Upper lobe of right lung (tissue), 1 donor: ENCODE measurements at places on chromosomes 3 and 15. TPM values are rescaled to one million over a fixed set of nuclear protein-coding genes. Genes with fewer than 3 reads are reported as not detected.

EID1 gene
- total RNA-seq = 95.3 TPM

GRCh38 chr3:123739754-123740153, 144.4 kb downstream of the MYLK start:
- DNase-seq = no peak

C3orf85 gene
- total RNA-seq = not detected

LRRIQ4 gene
- total RNA-seq = 0.29 TPM

DNA sequence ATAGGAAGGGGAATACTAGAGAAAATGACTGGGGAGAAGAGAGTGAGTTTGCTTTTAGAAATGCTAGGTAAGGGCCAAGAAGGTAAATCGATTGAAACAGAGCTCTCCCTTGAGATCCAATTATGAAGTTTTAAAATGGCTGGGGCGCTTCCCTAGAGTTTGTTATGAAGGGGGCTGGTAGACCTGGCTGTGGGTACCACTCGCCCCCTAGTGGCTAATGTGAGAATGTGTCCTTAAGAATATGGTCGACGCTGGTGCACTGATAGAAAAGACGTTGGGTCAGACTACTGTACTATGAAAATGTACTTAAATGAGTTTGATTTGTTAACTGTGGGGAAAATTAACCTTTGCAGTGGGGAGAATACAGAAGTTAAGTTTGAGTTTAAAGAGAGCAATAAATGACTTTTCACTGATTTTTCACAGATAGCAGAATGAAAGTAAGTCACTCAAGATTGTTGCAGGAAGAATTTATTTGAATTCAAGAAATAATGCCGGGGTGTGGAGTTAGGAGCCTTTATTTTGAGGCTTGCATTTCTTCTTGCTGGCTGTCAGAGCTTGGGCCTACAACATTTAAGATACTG, 9.2 kb downstream of the TMPRSS7 start:
- no peak for DNase-seq

TNFSF10 gene
- total RNA-seq = 140 TPM

- DNase-seq = no peak
Measured at GRCh38 chr3:51568996-51569395, 30.5 kb downstream of the RAD54L2 start.

DNA sequence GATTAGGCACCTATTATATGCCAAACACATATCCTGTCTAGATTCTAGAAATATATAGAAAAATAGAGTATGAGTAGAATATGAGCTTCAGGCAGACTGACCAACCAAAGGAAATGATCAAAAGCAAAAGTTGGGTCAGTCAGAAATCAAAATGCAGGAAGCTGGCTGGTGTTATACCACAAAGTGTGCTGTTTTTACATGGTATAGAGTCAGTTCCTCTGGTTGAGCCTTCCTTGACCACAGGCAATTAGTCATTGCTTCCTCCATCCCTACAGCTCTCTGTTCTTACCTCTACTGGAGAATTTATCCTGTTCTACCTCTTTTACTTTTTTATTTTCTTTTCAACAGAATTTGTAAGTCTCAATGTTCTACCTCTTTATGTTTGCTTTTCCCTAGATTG, 149.8 kb downstream of the TMCO5A start:
- no peak for DNase-seq

PARL gene
- 44.8 TPM for total RNA-seq

- DNase-seq = no peak
Measured at GRCh38 chr3:23704298-23704697, 101.5 kb upstream of the UBE2E1 start.

KBTBD13 gene
- not detected for total RNA-seq

GRCh38 chr3:129974833-129975704, 549 bp downstream of the TRH start:
- DNase-seq = peak; percentile 74

- no peak for DNase-seq
Measured at GRCh38 chr3:141411251-141411771, 43.0 kb downstream of the ZBTB38 start.

DNA sequence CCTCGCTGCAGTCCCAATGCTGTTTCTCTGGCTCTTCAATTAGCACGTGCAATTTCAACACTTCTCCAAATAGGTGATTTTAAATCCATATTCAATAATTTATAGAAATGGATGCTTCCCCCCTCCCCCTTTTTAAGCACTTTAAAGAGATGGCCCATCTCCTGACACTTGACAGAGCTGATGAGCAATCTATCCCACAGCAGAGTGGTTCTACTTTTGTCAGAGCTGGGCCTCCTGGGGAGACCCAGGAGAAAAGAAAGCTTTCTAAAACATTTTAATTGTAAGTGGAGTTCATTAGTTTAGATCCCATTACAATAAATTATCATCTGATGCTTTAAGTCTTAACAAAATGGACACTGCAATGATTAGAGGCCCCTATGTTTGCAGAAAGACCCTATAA, 127.7 kb downstream of the SHQ1 start:
- no peak for DNase-seq

DNA sequence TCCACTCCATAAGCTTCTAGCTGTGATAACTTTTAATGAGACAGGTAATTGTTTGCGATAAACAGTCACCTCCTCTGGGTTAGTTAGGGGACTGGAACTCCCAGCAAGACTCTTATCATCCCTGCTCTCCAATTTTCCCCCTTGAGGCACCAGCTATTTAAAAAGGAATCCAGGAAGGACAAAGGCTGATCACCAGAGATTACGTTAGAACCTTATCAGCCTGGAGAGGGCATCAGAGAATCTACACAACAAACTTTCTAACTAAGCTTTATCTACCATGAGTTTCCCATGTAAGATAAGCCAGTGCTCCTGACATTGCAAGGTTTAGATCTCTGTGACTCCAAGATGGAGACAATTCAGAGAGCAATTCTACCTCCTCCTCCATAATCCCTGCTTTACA, 31.3 kb downstream of the GPR176 start:
- no peak for DNase-seq

LXN gene
- total RNA-seq = 20.9 TPM

DNA sequence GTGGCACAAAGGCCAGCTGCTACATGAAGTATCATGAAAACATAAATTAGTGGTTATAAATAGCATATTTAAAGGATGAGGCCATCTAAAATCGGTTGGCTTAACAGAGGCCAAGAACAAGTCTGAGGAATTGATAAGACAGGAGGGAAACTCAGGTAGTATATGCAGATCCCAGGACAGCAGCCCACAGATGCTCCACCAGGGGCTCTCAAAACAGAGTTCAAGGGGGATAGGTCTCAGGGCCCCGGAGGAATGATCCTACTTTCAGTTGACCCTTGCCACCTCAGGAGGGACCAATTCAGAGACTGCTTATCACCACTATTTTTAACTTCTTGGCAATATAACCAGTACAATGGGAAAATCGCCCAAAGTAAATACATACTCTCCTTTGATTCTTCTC, 56.8 kb downstream of the RORA start:
- DNase-seq = no peak

ASB14 gene
- not detected for total RNA-seq

OSTN gene
- not detected for total RNA-seq

ATP10A gene
- total RNA-seq = 31.1 TPM

IGSF10 gene
- 32.4 TPM for total RNA-seq

DNA sequence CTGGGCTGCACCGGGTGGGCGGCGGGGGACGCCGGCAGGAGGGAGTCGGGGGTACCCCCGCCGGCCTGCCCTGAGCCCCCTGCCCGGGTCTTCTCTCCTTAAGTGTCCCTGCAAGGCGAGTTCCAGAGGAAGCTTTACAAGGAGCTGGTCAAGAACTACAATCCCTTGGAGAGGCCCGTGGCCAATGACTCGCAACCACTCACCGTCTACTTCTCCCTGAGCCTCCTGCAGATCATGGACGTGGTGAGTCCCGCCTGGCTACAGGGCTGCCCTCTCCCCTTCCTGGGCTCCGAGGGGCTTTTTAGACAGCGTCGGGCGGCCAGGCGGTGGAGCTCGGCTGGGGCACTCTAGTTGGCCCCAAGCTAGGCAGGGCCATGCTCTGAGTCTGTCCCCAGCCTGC, 480 bp downstream of the CHRNA7 start:
- peak; percentile 61 for DNase-seq

CCDC71 gene
- total RNA-seq = 22.1 TPM

DNA sequence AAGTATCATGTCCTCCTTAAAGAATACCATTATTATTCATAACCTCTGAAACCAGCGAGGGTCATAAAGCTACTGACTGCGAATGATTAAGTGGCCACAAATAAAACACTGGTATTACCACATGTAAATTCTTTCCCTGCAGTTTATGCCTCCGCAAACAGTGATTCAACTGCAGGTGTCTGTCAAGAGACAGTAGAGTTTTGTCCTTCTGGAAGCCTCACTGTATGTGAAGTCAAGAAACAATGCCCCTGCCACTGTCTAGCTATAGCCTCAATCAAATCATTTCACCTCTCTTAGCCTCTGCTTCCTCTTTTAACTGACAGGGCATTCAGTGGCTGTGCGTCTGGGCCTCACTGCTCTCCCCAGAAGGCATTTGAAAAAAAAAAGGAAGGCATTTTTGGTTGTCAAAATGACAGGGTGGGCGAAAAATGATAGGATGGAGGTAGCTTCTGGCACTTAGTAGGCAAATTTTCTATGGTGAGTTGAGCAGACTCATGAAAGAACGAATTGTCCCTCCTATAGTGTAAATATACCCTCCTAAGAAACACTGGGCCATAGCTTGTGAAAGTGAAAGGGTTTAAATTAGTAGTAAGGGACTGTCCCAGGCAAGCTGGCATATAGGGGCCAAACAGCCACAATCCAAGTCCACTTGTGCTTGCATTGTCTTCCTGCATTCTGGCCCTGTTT, 66.7 kb downstream of the FILIP1L start:
- no peak for DNase-seq

RCN2 gene
- total RNA-seq = 39.4 TPM

GPX1 gene
- 415 TPM for total RNA-seq

- no peak for DNase-seq
Measured at GRCh38 chr15:62419192-62419591, 254.1 kb upstream of the C2CD4B start.

- DNase-seq = no peak
Measured at GRCh38 chr15:38545179-38545578, 19.4 kb downstream of the RASGRP1 start.

- no peak for DNase-seq
Measured at GRCh38 chr3:140204271-140204984, 269.4 kb downstream of the CLSTN2 start.

DNA sequence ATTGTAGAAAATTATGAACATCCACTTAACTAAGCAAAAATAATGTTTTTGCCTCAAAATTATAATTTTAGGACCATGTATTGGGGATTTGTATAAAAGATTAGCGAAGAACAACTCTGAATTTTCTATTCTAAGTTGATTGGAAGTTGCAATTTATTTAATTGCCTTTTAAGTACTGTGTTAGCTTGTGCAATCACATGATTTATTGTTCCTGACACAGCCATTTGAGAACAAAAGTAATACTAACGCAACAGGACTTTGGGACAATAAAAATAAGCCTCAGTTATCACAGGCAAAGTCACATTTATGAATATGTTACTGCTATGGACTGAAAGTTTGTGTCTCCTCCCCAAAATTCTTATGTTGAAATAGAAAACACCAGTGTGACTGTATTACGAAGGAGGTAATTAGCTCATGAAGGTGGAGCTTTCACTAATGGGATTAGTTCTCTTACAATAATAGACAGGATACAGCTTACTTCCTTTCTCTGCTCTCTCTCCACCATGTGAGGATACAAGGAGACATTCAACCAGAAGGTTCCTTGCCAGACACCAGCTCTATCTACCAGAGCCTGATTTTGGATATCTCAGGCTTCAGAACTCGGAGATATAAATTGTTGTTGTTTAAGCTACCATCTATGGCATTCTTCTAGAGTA, 745.9 kb downstream of the ZBBX start:
- DNase-seq = no peak

SLC2A2 gene
- not detected for total RNA-seq

TIGIT gene
- total RNA-seq = 1.7 TPM

DNA sequence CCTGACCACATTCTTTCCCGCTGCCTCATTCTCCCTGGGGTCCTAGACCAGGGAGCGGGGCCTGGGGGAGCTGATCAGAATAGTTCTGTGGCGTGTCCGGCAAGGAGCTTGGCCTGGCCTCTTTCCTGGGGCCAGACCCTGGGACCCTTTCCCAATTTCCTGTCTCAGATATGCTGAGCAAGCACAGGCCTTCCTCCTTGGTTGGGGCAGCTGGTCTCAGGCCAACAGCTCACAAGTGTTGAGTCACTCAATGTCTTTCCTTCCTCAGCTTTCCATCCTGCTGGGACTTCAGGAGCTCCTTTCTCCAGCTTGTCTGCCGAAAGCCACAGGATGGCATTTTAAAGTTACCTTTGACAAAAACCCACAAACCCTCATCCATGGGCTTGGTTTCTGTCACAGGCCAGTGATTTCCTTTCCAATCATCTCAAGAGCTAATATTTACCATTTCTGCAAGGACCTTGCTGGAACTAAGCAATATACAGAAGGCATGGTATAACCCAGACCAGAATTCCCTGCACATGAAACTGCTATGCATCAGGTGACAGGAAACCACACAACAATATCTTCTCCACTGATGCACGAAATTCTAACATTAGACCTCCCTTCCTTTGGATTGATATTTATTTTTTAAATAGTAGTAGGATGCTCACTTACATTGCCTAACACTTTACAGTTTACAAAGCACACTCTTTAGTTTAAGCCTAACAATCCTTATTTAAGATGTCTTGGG, 19.5 kb upstream of the TIMP4 start:
- no peak for DNase-seq

DNA sequence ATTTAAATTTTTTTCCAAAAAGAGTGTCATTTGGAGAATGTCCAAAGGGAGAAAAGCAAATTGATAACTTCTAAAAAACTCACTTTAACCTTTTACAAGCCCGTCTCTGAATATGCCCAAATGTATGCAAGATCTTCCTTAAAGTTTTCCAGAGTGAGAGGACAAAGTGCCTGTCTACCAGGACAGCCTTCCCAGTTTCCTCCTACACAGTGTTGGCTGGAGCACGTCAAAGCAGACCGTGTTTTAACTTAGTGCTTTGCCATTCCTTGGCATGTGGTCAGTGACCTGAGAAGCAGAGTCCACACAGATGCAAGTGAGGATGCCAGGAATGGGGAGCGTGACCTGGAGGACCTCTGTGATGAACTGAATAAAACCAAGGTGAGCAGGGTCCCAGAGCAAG, 245.7 kb downstream of the FAM43A start:
- DNase-seq = no peak

GRCh38 chr3:117192888-117193287, 483.3 kb downstream of the TUSC7 start:
- no peak for DNase-seq

SLC35G2 gene
- 7.8 TPM for total RNA-seq

- no peak for DNase-seq
Measured at GRCh38 chr3:113105093-113105449, 106.3 kb upstream of the BOC start.

PRR20G gene
- total RNA-seq = not detected

SHC4 gene
- total RNA-seq = 0.32 TPM
